ENCODE measurements at places on chromosomes 13 and 19.
A peak's percentile ranks its signal among the peaks of the same experiment; 100 is the strongest.

- no peak for DNase-seq
Observed at GRCh38 chr19:29583196-29583999, 22.7 kb upstream of the POP4 start.

- DNase-seq = no peak
Observed at GRCh38 chr19:49835562-49835961, 15.4 kb upstream of the PTOV1 start.

- no peak for DNase-seq
Observed at GRCh38 chr19:5172859-5173630, 167.6 kb downstream of the PTPRS start.

- no peak for DNase-seq
Observed at GRCh38 chr13:97353927-97354675, 79.9 kb upstream of the RAP2A start.

DNA sequence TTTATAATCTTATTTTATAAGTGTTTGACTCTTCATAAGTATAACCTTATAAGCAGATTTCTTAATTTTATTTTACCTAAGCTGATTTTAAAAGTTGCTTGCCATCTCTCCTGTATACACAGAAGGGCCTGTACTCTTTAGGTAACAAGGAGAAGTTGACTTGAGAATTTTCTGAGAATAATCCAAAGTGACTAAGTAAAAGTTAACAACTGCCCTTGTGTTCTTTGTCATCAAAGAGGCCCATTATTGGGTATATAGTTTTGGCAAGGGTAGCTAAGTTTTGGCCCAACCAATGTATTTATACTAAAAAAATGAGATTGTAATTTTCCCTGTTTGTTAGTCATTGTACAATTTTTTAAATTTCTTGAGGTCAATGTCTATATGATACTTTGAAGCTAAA, 3.2 kb downstream of the LCP1 start:
- no peak for DNase-seq

GRCh38 chr19:13063461-13064091, 39.1 kb downstream of the LYL1 start:
- no peak for DNase-seq

GRCh38 chr19:35935911-35936737, at the start of gene LRFN3:
Gene LRFN3, plus strand, starts transcription at chr19:35936374. Its CDS starts 3,052 bp downstream, at chr19:35939426.
- DNase-seq = peak; percentile 77

DNA sequence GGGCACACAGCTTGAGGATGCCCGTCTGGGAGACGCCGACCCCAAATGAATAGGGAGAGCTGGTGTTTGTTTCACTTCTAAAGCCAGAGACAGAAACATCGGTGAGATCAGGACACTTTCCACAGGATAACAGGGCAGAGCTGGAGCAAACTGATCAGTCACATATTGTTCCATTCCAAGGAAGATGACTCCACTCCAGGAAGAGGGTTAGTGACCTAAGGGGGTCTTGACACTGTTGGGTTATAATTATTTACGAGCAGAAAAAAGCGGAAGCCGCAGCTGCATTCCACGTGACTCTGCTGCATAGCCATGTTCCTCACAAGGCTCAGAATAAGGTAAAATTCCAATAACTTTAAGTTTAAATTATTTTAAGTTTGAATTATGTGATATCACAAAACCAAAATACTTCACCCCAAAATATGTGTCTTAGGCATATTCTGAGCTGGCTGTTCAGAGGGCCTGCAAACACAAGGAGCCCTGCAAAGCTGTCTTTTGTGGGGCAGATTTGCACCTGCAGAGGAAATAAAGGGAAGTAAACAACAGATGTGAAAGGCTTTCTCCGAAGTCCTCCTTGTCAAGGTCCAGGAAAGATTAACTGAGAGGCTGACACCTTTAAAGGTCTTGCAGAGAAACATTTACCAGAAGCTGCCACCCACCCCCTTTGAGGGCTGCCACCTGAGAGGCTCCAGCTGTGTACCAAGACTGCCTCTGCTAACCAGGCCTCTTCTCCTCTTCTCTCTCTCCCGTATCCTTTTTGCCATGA, 819.2 kb downstream of the UQCRFS1 start:
- DNase-seq = no peak

GRCh38 chr13:94608586-94608985, 6.9 kb downstream of the GPR180 start:
- no peak for DNase-seq

- no peak for DNase-seq
Observed at GRCh38 chr19:44572581-44572900, 40.8 kb upstream of the IGSF23 start.

DNA sequence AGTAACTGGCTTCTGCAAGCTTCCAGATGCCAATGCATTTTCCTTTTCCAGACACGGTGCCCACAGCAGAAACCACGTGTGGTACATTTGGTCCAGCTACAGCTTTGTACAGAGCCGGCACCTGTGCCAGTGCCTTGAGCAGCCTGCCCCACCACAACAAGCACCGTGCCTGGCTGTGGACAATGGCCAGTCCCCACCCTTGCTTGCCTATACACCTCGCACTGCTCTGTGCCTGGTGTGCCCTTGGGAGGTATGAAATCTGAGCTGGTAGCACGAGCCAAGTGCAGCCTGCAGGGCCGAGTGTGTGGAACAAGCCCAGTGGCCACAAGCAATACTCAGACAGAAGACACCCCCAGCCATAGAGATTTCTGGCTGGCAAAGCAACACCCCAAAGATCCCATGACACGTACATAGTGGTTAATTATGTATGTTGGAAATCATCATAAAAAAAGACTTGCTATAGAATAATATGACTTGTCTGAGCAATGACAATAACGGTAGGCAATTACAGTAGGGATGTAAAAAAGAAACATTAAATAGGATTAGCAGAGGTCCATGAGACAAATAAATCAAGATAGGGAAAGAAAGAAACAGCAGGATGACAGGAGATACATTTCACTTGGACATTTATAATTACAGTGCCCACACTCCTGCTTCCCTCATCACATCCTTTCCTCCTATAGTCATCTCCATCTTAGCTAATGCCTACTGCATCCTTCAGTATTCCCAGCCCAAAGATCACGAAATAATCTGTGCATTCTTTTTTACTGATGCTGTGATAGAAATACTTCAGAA, 1399.5 kb downstream of the PCDH9 start:
- no peak for DNase-seq
